A549 treated with CpdA at 1 μM for 4 hours (cell line): ENCODE measurements at places on chromosomes 2 and 18. TPM values are rescaled to one million over a fixed set of nuclear protein-coding genes. Genes with fewer than 3 reads are reported as not detected.

The SKOR2 gene
- total RNA-seq, result not detected in 5 replicates

The APOB gene
- total RNA-seq, result 0.29 TPM in 1 of 5 replicates, not detected in the others

The RAB27B gene
- 13.2 to 20.1 TPM (median 14.3 TPM) in 5 replicates for total RNA-seq

The CCDC142 gene
- 12.3 to 16.8 TPM (median 15.4 TPM) in 5 replicates for total RNA-seq
